Activated T-cell treated with anti-CD3 and anti-CD28 coated beads, Interleukin-2, amount 50 U/mL, for 4 hours (primary cell): ENCODE measurements at places on chromosomes 4 and X. TPM values are rescaled to one million over a fixed set of nuclear protein-coding genes. Genes with fewer than 3 reads are reported as not detected.

DNA sequence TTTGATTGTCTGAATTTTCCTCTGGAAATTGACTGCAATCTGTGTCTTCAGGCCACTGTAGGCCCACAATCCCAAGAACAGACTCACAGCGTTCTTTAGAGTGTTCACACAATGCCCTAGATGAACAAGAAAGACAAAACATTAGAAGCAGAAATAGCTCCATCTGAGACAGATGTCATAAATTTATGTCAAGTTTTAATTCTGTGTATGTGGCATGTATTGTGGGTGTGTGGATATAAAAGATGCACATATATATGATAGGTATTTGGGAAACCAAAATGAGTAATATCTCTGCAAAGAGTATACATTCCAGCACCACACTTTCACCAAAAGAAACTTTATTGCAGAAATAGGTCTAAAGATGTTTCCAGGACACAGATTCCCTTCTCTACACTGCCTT, 176.1 kb downstream of the CORIN start:
- no peak for DNase-seq

DNA sequence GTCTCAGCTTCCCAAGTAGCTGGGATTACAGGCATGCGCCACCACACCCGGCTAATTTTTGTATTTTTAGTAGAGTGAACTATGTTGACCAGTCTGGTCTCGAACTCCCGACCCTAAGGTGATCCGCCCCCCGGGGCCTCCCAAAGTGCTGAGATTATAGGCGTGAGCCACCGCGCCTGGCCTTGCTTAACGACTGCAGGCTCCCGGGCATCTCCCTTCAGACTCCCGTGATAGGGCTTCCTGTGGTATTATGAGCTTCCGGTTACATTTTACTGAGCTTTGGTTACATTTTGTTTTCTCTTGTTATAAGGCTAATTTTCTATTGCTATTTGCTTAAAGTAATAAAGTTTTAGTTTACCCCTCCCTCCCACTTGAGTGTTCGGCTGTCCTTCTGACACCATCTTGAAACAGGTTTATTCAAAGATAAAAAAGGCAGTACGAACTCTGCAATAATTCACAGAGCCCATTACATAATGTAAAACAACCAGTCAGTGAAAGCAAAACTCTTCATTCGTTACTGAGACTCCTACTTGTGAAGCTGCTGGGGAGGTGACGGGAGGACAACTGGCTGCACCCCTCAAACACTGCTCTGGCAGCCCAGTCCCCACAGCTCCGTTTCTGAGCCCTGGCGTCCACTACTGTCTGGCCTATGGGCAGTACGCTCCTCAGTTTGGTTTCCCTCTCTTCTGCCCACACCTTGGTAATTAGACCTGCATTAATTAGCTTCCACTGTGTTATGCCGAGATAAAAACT, 795.7 kb upstream of the SLIT2 start:
- DNase-seq = no peak

DNA sequence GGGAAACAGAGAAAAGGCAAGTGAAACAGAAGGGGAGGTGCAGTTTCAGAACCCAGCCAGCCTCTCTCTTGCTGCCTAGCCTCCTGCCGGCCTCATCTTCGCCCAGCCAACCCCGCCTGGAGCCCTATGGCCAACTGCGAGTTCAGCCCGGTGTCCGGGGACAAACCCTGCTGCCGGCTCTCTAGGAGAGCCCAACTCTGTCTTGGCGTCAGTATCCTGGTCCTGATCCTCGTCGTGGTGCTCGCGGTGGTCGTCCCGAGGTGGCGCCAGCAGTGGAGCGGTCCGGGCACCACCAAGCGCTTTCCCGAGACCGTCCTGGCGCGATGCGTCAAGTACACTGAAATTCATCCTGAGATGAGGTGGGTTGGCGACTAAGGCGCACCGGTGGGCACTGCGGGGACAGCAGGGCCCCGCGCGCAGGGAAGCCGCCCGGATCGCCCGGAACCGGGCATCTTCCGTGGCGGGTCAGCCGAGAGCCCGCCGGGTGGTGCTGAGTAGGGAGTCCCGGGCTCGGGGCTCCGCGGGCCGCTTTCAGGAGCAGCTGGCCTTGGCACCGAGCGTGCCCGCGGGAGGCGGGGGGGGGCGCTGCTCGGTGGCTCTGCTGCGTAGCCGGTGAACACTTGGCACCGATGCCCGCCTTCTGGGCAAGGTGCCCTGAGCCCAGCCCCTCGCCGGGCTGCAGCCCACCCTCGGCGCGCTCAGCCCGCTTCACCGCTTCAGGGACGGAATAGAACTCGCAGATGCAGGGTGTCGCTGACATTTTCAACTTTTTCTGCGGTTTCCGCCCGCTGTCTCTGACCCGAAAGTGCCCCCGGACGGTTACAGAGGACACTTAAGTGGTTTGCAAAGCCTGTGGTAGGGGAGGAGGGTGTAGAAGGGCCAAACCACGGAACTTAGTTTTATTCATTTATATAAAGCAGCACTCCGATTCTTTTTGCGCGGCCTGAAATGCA, at the start of gene CD38:
Gene CD38, plus strand, starts transcription at position 40 of the 953 bp plus-strand sequence. Its CDS starts 87 bp downstream, at position 127.
- no peak for DNase-seq

DNA sequence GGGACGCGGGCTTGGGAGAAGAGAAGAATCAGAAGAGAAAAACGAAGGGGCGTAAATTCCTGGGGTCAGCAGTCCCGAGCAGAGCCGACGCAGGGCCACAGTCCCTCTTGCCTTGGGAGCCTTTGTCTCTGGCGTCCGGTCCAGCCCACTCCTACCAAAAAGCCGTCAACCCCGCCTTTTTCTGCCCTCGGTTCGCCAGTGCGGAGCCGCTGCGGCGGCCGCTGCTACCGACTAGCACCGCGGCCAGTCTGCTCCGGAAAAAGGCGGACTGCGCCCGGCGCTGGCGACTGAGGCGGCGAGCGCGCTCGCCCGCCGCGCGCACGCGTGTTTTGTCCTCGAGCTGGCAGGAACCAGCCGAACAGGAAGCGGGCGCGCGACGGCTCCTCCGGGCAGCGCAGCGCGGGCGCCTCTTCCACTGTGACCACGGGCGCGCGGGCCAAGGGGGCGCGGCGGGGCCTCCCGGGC, 502 bp downstream of the HNRNPDL start:
- no peak for DNase-seq

DNA sequence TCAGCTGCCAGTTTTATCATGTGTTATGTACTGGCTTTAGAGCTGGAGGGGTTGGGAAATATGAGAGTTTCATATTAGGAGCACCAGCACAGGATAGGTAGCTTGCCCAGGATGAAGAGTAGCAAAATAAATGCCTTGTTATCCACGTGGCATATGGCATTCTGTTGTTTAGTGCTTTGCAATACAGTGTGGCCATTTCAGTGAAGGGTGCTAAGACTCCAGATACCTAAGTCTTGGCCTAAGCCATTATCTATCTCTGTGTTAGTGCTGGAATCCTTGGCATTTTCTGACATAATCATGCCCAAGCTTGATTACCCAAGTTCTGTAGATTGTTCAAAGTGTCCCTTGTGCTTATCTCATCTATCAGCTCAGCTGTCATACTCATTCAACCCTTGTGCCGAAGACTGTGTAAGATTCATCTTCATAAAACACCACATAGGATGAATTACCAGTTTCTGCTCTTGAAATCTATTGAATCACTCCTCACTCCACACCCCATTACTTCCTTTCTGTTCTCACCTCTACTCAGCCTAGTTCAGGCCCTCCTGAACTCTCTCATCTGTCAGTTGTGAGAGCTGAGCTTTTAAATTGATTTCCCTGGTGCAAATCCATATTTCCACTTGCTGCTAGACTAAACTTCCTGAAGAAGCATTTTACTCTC, 73.5 kb downstream of the CLCN5 start:
- DNase-seq = no peak

DNA sequence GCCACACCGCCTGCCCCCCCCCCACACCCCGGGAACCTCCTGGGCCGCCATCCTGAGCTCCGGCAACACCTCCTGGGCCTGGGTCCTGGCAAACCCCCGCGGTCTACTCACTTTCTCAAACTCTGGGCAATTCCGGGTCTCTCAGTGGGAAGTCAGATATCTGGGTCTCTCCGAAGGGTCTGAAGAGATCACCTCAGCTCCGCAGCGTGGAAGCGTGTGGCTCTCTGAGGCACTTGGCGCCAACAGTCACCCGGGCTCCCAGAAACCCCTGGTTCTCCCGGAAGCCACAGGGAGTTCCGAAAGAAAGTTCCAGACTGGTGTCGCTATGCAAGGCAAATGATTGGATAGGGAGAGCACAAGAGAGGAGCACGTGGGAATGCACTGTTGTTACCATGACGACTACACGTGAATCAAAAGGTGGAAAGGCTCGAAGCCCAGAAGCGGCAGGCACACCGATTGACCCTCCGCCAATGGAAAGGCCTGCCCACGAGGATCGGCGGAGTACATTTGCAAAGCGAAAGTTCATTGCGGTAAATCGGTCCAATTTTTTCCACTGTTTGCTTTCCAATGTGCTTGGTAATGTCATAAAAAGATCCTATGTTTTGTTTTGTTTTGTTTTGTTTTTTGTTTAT, at the start of gene PNMA6E:
Gene PNMA6E, minus strand, starts transcription at position 218 of the 632 bp plus-strand sequence. CDS start 2,501 bp downstream, outside the sequence.
- no peak for DNase-seq

- peak; percentile 68 for DNase-seq
These were observed 1.6 kb upstream of the IDUA start for GRCh38 chr4:985123-985830.

- DNase-seq = no peak
These were observed 79.3 kb upstream of the DYNLT3 start for GRCh38 chrX:37926700-37927099.

DNA sequence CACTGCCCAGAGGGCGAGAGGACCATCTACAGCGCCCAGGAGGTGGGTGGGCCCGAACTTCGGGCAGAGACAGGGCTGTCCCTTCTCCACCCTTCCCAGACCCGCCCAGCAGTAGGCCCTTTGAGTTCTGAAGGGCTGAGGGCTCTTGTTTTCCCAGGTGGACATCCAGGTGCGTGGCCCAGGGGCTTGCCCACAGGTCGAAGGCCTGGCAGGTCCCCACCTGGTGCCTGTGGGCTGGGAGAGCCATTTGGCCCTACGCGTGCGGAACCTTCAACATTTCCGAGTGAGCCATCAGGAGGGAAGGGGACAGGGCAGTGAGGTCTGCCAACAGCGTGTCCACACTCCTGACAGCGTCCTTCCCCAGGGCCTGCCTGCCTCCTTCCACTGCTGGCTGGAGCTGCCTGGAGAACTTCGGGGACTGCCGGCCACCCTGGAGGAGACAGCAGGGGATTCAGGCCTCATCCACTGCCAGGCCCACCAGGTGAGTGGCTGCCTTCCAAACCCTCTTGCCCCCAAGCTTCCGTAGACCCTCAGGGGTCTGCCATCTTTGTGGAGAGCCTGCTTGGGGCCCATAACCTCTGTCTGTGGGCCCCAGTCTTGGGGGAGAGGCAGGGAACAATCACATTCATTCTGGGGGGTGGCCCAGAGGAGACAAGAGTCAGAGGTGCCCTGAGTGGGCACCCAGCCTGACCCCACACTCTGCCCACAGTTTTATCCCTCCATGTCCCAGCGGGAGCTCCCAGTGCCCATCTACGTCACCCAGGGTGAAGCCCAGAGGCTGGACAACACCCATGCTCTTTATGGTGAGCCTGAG, 6.8 kb downstream of the PLXNB3 start:
- no peak for DNase-seq

DNA sequence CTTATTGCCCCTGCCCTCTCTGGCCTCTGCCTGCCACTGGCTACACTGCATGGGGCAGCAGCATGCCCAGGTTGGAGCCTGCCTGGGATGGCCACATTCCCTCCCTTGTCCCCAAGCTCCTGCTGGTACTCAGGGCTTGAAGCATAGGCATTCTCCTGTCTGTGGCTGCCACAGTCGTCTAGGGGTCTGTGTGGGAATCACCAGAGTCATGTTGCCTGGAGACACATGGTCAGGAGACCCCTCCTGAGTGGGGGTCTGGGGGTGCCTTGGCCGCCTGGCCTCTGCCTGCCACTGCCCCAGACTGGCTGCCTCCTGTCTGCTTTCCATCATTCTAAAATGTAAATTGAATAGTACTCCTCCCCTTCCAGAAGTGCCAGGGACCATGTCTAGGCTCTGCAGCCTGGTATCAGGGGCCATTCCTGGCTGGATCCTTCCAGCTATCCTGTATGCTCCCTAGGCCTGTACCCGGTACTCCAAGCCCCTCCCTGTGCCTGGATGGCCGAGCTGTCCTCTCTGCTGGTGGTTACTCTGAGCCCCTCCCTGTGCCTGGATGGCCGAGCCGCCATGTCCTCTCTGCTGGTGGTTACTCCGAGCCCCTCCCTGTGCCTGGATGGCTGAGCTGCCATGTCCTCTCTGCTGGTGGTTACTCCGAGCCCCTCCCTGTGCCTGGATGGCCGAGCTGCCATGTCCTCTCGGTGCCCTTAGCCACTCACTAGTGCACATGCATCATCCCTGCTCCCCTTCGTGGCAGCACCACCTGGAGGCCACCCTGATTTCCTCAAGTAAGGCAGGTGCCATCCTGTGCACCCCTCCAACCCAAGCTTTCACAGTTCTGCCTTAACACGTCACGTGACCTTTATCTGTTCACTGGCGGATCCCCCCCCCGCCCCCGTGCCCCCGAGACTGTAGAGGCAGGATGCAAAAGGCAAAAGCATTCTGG, 5.5 kb upstream of the NKX1-1 start:
- DNase-seq = no peak

DNA sequence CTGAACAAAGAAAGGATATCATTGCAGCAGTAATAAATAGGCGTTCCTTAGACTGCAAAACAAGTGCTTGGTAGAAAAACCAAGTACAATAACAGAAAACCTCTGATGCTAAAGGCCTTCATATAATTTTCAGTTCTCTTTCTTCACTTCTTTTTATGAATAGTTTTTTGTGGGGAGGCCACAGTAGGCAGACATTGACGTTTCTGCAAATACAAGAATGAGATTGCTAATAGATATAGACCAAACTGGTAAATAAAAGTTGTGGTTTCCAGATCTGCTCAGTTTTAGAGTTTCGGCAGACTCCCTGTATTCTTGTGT, 57.0 kb upstream of the RAP1GDS1 start:
- no peak for DNase-seq

GRCh38 chrX:65821721-65822496, 154.5 kb downstream of the MSN start:
- peak; percentile 31 for DNase-seq

- no peak for DNase-seq
These were observed 26.4 kb upstream of the HPGDS start for GRCh38 chr4:94369046-94369445.

- DNase-seq = no peak
These were observed 56.9 kb downstream of the NSG1 start for GRCh38 chr4:4443821-4444220.

DNA sequence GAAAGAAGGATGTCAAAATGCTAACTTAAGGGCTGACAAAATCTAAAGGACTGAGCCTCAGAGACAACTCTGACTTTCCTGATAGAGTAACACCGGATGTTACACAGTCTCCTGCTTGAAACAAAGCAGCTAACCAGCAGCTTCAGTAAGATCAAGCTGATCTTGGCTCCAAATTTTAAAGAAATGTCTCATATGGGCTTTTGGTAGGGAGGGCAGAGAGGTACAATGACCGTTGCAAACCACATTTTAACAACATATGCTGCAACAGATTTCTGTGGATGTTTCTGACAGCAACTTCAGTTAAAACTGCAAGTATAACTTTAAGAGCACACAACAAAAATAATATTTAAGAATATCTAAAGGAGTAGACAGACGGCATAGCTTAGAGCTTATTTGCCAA, 9.1 kb downstream of the RPGR start:
- no peak for DNase-seq

ITGB1BP2 gene
- 3.0 TPM for total RNA-seq

NALF2 gene
- total RNA-seq = 0.69 TPM

RHOXF2 gene
- 0.11 TPM for total RNA-seq

NKX1-1 gene
- not detected for total RNA-seq

PABPC4L gene
- not detected for total RNA-seq

DRD5 gene
- total RNA-seq = not detected
